ENCODE measurements at places on chromosomes 3 and 15. TPM values are rescaled to one million over a fixed set of nuclear protein-coding genes. Genes with fewer than 3 reads are reported as not detected.

CHRD gene
- 13.7 TPM for total RNA-seq

GRCh38 chr15:46278062-46278461 is 643.2 kb downstream of the SQOR start:
- DNase-seq = no peak

DNA sequence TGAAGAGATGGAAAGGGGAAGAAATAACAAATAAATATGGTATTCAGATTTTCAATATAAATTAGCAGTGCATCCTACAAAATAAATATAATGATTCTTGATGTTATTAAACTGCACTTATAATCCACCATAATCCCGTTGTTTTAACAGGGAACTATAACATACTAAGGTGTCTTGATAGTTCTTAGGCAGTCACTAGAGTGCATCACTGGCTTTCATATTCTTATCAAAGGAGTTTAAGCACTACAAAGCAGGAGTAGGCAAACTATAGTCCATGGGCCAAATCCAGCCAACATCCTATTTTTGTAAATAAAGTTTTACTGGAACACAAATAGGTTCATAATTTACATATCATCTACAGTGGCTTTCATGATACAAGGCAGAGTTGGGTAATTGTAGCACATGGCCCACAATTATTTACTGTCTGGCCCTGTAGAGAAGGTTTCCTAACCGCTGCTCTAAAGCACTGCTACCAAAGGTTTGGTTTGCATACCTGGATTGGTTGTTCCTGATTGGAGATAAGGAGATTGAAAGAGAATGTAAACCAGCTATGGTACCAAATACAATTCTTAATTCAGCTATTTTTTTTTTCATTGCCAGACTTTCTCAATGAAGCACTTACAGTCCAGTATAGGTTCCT is 104.3 kb downstream of the ZNF280D start:
- DNase-seq = no peak

- DNase-seq = no peak
These were observed 55.6 kb downstream of the ATP11B start for GRCh38 chr3:182848906-182849305.

DNA sequence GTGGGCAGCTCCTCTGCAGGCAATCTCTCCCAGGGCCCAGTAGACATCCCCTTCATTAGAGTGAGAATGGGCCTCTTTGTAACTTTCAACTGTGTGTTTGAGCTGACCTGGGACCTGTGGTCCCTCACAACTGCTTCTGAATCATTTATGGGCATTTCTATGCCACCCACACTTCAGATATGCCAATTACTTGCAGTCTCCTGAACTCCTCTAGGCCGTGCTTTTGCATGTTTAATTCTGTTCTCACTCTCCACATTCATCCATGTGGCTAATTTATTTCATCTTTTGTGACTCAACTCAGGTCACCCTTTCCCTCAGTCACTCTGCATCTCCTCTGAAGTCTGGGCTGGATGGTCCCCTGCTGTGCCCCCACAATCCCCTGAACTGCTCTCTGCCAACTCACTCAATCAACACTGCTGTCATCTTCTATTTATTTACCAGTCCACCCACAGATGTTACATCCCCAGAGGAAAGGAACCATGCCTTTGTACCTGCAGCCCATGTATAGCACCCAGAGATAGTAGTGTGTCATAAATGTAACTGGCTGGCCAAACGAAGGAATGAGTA is 364.7 kb downstream of the EPHB1 start:
- DNase-seq = no peak

DNA sequence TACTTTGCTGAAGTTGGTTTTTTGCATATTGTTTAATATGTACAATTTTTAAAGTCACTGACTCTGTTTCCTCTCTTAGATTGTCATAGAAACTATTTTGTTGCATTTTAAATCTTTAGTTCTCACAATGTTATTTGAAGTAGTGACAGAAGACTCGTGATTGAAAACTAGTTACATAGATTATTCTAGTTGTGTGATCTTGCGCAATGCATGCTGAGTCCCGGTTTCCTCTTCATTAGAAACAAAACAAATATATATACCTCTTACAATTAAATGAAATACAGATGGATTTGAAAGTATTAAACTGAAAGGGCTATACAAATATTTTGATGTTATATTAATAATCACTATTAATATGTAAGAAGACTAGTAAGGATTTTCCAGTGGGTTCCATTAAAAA is 333.0 kb downstream of the LPP start:
- DNase-seq = no peak

DNA sequence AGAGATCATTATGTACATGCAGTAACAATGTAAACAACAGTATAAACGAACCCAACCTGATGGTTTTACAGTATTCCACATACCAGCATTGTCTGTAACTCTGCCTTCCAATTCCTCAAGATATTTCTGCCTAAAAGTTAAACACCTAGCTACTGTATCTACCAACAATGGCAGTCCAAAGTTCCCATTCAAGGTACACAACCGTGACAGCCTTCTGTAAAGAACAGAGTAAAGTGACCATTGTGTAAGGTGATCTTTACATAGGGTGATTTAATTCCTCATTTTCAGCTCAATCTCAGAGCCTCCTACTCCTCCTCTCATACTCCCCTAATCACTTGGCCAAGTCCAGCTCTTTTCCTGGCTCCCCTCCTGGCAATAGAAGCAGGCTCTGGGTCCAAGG is 10.4 kb downstream of the SECISBP2L start:
- no peak for DNase-seq

ARNT2 gene
- 5.3 TPM for total RNA-seq

LRRC28 gene
- total RNA-seq = 41.7 TPM

GOLGA6L10 gene
- 4.3 TPM for total RNA-seq

DNA sequence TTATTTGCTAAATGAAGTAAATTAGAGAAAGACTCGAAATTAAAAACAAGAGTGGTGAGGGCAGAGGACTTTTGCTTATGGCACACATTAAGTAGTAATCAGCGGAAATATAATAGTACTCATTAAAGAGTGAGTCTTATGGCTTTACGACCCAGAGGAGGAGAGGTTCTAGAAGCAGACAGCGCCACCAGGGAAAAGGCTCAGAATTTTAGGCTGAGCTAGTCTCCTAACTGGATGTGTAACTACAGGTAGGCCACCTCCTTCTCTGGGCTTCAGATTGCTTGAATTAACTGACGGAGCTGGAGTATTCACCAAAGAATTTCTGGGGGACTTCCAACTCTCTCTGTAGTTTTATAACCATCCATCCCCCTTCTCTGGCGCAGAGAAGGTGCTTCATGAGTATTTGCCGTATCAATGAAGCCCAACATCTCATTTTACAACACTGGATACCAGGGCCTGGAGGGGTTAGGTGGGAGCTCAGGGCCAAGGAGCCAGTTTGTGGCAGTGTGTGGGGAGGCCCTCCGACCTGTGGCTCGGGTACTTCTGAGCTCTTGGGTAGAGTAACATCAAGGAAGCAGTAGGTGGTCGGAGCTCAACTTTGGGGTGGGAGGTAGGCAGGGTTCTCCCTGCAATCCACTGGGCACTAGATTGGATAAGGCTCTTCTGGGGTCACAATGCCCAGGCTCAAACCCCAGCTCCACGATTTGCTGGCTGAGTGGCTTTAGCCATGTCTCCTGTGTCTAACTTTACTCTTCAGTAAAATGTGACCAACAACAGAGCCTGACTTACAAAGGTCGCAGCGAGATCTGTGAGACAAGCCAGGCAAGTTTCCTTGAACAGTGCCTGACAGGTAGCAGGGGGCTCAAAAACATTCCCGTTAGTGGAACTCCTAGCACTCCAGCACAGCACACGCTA is 1.1 kb downstream of the CHCHD4 start:
- no peak for DNase-seq

OR5H1 gene
- total RNA-seq = 2.4 TPM

GRCh38 chr15:57146506-57147201 is 228.2 kb downstream of the TCF12 start:
- peak; percentile 78 for DNase-seq

COL6A6 gene
- total RNA-seq = 1.9 TPM

DNA sequence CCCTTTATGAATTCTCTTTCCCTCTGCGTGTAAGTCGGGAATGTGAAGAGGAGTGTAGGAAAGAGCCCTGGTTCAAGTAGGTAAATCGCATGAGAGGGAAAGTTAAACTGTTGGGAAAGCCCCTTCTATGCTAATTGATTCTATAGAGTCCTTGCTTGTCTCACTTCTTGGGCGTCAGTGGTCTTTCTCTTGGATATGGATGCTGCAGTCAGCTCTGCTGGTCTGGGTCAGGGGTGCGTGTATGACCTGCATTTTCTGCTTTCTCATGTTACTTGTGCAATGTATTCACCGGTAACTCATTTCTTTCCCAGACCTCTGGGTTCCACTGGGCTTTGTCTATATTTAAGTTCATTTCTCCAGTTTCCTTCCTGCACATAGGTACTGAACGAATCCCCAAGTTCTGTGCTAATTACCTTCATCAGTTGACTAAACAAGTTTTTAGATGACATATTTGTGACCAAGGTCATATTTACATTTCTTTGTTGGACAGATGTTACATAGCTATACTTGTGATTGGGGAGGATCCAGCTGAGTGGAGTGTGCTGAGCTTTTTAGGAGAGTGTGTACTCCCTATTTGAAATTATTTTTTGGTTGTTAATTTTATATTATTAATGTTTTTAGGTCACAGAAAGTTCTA is 1.4 kb downstream of the SETD5 start:
- DNase-seq = peak; percentile 50

DNA sequence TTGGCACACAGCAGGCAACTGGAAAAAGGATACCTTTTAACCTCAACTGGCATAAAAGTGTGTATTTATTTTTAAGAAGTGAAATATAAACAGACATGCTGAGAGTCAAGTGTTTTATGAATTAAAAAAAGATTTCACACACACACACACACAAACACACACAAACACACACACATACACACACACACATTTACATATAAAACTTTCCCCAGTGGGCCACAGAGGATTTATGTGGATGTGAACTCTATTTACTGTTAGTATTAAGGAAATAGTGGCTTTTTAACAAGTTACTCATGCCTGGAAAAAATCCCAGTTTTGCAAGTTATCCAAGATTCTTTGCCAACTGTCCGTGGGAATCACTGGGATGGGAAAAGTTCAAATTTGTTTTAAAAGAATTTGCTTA is 725.9 kb upstream of the NR2F2 start:
- peak; percentile 90 for DNase-seq

GOLGA6B gene
- total RNA-seq = not detected

GRCh38 chr3:112814266-112814665 is 32.4 kb downstream of the CD200R1L start:
- DNase-seq = peak; percentile 83

DNA sequence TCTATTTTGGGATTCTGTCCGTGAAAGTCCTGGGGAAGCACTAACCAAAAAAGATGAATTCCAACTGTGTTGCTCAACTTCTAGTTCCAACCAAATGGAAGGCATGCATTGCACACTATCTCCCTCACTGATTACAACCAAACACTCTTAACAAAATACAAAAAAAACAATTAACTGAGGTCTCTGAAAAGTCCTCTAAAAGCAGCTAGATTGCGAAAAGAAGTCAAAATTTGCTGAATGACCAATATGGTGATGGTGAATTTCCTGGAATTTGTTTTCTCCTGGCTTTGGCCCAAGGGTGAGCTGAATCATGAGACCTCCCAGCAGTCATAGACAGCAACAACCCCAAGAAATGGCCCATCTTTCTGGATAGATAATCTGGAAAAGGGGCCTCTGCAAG is 28.3 kb downstream of the CYP19A1 start:
- no peak for DNase-seq

DNA sequence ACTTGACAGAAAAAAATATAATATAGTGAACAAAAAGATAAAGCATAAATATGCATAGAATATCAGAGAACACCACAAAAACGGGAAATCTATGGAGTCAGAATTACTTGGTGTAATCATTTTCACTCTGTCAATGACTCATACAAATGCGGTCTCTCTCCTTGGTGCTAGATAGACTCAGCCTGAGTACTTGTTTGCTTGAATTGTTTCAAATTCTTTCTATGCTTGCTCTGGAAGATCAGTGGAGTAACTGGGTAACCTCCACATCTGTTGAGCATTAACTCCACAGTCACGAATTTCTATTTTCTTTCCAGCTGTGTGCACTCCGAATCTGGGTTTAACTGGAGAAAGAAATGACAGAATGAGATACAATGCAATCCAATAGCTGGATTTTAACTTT is 760.4 kb downstream of the ZPLD1 start:
- peak; percentile 63 for DNase-seq

DNA sequence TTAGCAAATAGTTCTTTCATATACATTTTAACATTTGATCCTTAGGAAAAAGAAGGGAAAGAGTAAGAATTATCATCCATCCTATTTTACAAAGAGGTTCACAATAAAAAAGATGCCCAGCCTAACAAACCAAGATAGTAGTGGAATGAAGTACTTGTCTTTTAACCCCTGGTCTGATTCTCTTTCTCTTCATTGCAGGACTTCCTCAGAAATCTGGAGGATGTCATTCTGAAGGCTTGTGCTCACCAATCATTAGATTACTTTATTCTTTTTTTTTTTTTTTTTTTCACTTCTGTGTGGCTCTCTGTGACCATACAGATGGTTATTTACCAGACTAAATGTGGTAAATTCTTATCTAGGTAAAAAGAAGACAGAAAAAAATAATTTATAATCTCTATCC is 7.0 kb downstream of the HDGFL3 start:
- DNase-seq = no peak

- no peak for DNase-seq
These were observed 39.6 kb downstream of the C3orf38 start for GRCh38 chr3:88189361-88189810.

DNA sequence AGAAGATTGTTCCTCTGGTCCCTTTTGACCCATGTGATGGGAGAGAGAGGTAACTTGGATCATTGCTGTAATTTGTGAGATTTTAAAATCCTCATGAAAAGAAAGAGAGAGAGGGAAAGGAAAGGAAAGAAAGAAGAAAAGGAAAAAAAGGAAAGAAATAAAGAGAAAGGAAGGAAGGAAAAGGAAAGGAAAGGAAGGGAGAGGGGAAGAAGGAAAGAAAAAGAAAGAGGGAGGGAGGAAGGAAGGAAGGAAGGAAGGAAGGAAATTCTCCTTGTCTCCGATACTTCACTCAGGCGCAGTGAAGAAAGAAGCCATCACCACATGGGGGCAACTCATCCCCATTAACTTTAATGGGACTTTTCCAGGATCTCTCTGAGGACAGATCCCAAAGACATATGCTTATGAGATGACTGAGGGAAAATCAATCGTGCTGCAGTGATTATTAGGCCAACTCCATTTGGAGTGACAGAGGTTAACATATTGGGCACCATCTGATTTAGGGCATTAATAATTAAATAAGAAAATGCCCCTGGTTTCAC is 123.0 kb downstream of the MEGF11 start:
- DNase-seq = no peak

UROC1 gene
- 0.48 TPM for total RNA-seq

OR5K2 gene
- 1.4 TPM for total RNA-seq

DNA sequence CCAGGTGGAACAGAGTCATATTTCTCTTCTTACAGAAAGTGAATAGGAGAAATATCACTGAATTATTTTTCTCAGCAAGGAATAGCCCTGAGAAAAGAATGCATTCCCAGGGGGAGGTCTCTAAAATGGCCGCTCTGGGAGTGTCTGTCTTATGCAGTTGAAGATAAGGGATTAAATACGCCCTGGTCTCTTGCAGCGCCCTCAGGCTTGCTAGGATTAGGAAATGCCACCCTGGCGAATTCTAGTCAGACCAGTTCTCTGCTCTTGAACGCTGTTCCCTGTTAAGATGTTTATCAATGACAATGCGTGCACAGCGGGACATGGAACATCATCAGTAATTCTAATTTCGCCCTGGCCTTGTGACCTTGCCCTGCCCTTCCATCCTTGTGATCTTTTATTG is 949.0 kb upstream of the SEMA6D start:
- no peak for DNase-seq

MAGEL2 gene
- 8.2 TPM for total RNA-seq

- DNase-seq = no peak
These were observed 4.0 kb upstream of the DZIP1L start for GRCh38 chr3:138119423-138119766.

GRCh38 chr3:70833239-70833960 is 521.0 kb upstream of the MDFIC2 start:
- DNase-seq = no peak

Measured in umbilical cord (tissue), 2 donors.